ENCODE measurements at places on chromosomes 5 and 9.

- H3K36me3 ChIP-seq = no peaks in the 10 kb centered on the region
- no peak overlapping the region for H3K4me3 ChIP-seq
- no peak for DNase-seq
- H3K27me3 ChIP-seq = no peaks in the 10 kb centered on the region
- H3K27ac ChIP-seq = no peak overlapping the region
- no peaks in the 10 kb centered on the region for H3K4me1 ChIP-seq
Observed at GRCh38 chr5:92944903-92945604, 636.0 kb downstream of the NR2F1-AS1 start.

DNA sequence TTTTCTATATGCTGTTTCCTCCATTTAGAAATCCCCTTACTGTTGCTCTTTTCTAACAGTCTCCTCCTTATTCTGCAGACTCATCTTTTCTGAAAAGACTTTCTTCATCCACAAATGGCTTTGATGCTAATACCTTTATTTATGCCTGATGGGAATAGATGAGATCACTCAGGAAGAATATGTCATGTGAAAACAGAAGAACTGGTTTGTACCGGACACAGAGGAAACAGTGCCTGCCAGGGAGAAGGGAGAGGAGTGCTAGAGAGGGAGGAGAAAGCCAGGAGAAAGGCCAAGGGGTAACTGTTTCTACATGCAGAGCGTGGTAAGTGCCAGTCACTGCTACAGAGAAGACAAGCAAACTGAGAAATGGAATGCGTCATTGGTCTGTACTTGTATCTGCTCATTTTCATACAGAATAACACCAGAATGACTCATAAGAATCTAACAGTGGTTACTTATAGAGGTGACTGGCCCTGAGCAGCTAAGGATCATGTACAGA, 45.9 kb upstream of the PJA2 start:
- DNase-seq = peak; percentile 63
- H3K27me3 ChIP-seq = no peaks in the 10 kb centered on the region
- H3K27ac ChIP-seq = peak overlapping the region; percentile 50
- no peaks in the 10 kb centered on the region for H3K36me3 ChIP-seq

- H3K27me3 ChIP-seq = no peaks in the 10 kb centered on the region
- peak; percentile 74 for DNase-seq
- H3K4me1 ChIP-seq = peaks cover 16% of the 10 kb centered on the region
- peak within 1 kb of the TSS; percentile 38 for H3K27ac ChIP-seq
Observed at GRCh38 chr5:35230038-35230611, at the start of gene PRLR. Gene PRLR, minus strand, starts transcription at chr5:35230487. Its CDS starts 140,867 bp downstream, at chr5:35089620.

DNA sequence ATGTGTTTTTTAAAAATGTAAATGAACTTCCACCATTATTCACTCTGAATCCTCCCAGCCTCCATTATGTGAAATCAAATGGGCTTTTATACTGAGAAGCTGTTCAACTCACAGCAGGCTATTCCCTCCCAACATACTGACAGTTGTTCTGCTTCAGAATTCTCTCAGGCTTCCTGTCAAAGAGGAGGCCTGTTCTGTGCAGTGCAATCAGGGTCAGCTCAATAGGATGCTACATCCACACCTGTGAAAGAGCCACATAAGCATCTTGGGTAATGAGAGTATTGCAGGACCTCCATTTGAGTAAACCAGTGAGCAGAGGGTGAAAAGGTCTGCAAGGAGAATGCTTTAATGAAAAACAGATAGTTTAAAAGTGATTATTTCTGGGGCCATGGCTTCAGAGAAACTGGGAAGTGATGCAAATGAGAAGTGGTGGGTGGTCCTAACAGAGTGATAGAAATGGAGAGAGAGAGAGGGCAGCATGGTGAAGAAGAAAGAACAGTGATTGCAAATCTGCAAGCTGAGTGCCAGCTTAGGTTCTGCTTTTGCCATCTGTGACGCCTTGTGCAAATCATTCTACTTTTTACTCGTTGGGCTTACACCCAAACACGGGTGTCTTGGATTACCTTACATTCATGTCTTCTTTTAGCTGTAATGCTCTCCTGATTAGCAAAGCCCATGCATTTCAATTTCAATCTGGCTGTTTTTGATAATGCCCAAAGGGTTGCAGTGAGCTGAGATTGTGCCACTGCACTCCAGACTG, 202.5 kb upstream of the NMUR2 start:
- DNase-seq = no peak
- no peaks in the 10 kb centered on the region for H3K36me3 ChIP-seq
- H3K27me3 ChIP-seq = no peaks in the 10 kb centered on the region
- H3K4me3 ChIP-seq = no peak overlapping the region
- no peaks in the 10 kb centered on the region for H3K4me1 ChIP-seq

- no peaks in the 10 kb centered on the region for H3K27me3 ChIP-seq
- no peaks in the 10 kb centered on the region for H3K36me3 ChIP-seq
- no peak overlapping the region for H3K4me3 ChIP-seq
- H3K4me1 ChIP-seq = no peaks in the 10 kb centered on the region
- H3K27ac ChIP-seq = no peak overlapping the region
Observed at GRCh38 chr5:17287501-17288155, 70.2 kb downstream of the BASP1 start.

GRCh38 chr5:10734037-10734709, 26.9 kb downstream of the DAP start:
- H3K4me1 ChIP-seq = peaks cover 9% of the 10 kb centered on the region
- H3K27ac ChIP-seq = no peak overlapping the region
- no peaks in the 10 kb centered on the region for H3K27me3 ChIP-seq
- DNase-seq = no peak

GRCh38 chr5:41747708-41748107, 122.5 kb downstream of the OXCT1 start:
- no peaks in the 10 kb centered on the region for H3K4me1 ChIP-seq
- no peaks in the 10 kb centered on the region for H3K36me3 ChIP-seq
- no peak overlapping the region for H3K27ac ChIP-seq
- no peak for DNase-seq
- no peak overlapping the region for H3K4me3 ChIP-seq
- H3K27me3 ChIP-seq = no peaks in the 10 kb centered on the region

DNA sequence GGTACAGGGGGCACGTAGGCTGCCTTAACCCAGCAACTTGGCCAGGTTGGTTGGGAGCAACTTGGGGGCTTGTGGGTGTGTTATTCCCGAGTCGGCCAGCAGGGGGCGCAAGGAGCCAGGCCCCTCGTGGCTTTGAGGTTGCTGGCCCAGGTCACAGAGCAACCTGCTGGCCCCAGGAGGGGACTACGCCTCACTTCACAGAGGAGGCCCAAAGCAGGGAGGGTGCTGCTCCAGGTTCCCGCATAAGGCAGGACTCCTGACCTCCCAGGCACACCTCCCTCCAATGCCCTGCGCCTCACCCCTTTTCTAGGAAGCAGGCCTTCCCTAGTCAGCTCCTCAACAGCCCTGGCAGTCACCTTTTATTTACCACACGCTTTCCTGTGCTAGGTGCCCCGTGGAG, 18.1 kb downstream of the KYAT1 start:
- peak overlapping the region; percentile 2 for H3K27ac ChIP-seq
- peaks cover 21% of the 10 kb centered on the region for H3K4me1 ChIP-seq
- no peaks in the 10 kb centered on the region for H3K36me3 ChIP-seq
- H3K27me3 ChIP-seq = no peaks in the 10 kb centered on the region
- H3K4me3 ChIP-seq = no peak overlapping the region

GRCh38 chr5:180739271-180739670, 587 bp downstream of the OR2Y1 start:
- H3K4me1 ChIP-seq = no peaks in the 10 kb centered on the region

GRCh38 chr9:101601904-101602765, 7.4 kb upstream of the PPP3R2 start:
- no peak overlapping the region for H3K27ac ChIP-seq
- H3K4me3 ChIP-seq = no peak overlapping the region
- H3K4me1 ChIP-seq = no peaks in the 10 kb centered on the region
- DNase-seq = no peak
- no peaks in the 10 kb centered on the region for H3K36me3 ChIP-seq

GRCh38 chr9:134505032-134505431, 136.6 kb upstream of the COL5A1 start:
- DNase-seq = no peak
- H3K4me3 ChIP-seq = no peak overlapping the region
- H3K27me3 ChIP-seq = no peaks in the 10 kb centered on the region
- no peak overlapping the region for H3K27ac ChIP-seq
- no peaks in the 10 kb centered on the region for H3K4me1 ChIP-seq

GRCh38 chr5:111829701-111830100, 72.7 kb upstream of the NREP start:
- H3K36me3 ChIP-seq = no peaks in the 10 kb centered on the region
- H3K4me3 ChIP-seq = no peak overlapping the region
- no peaks in the 10 kb centered on the region for H3K4me1 ChIP-seq
- H3K27me3 ChIP-seq = no peaks in the 10 kb centered on the region
- DNase-seq = no peak

DNA sequence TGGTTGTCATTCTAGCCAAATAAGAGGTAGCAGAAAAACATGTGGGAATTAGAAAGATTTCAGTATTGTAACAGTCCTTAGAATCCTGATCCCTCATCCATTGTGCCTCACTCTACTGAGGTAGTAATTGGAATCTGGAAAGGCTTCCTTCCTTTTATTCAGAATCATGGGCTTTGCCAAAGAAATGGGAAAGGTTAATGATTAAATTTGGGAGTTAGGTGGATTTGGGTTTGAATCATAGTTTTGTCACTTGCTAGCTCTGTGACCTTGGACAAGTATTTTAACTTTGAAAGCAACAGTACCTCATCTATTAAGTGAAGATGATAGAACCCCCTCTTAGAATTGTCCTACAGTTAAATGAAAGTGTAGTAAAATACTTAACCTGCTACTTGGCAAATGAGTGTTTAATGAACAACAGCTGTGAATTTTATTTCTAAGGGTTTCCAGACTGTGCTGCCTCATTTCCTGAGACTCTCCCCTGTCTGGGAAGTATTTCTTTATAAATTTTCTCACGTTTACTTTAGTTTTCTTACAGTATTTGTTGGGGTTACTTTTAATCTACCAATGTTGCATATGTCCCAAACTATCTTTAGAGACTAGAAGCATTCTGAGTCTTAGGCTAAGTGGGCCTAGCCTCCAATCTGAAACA, 11.7 kb downstream of the SPDL1 start:
- H3K4me3 ChIP-seq = no peak overlapping the region
- no peaks in the 10 kb centered on the region for H3K27me3 ChIP-seq
- no peak overlapping the region for H3K27ac ChIP-seq

GRCh38 chr5:171570244-171570825, 150.9 kb downstream of the FGF18 start:
- H3K27me3 ChIP-seq = no peaks in the 10 kb centered on the region
- no peaks in the 10 kb centered on the region for H3K4me1 ChIP-seq
- no peak for DNase-seq

DNA sequence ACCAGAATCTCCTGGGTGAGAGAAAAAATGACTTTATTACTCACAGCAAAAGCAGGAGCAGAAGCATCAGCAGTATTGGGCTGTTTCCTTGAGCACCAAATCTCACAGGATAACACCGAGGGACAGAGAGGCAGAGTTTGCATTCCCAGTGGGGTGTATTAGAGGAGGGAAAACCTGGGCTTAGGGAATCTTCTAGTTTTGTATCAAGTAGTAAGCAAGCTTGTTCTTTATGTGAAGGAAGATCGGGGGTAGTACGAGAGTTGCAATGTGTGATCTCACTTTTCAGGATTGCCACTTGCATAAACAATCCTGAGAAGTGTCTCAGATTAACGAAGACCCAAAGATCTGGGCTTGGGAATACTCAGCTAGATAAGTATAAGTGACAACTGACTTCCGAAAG, 1163.0 kb downstream of the TAF11L14 start:
- no peak overlapping the region for H3K27ac ChIP-seq
- no peak for DNase-seq
- H3K36me3 ChIP-seq = no peaks in the 10 kb centered on the region
- no peaks in the 10 kb centered on the region for H3K4me1 ChIP-seq
- no peak overlapping the region for H3K4me3 ChIP-seq

- H3K27me3 ChIP-seq = no peaks in the 10 kb centered on the region
- no peaks in the 10 kb centered on the region for H3K36me3 ChIP-seq
- no peak for DNase-seq
- H3K4me3 ChIP-seq = no peak overlapping the region
Observed at GRCh38 chr9:21568484-21568883, 86.4 kb upstream of the IFNE start.

DNA sequence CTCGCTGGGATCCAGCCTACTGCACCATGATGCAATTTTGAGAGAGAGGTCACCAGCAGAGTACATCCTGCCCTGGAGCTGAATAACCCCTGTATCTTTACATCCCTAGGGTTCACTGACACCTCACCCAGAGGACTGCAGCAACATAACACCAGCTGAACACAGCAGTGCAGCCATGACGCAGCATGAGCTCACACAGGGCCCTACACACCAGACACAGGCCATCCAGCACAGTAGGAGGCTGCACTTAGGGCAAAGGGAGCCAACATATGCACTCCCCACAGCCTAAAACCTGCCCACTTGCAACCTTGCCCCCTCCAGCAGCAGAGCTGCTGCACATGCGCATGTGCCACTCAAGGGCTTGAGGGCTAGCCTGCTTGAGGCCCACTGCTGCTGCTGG, 157.3 kb upstream of the SMARCA2 start:
- no peaks in the 10 kb centered on the region for H3K27me3 ChIP-seq
- no peaks in the 10 kb centered on the region for H3K36me3 ChIP-seq
- DNase-seq = no peak
- H3K4me3 ChIP-seq = no peak overlapping the region

- no peak overlapping the region for H3K4me3 ChIP-seq
- no peaks in the 10 kb centered on the region for H3K4me1 ChIP-seq
- H3K36me3 ChIP-seq = no peaks in the 10 kb centered on the region
- no peak overlapping the region for H3K27ac ChIP-seq
Observed at GRCh38 chr9:6633378-6633777, 12.2 kb downstream of the GLDC start.

- no peaks in the 10 kb centered on the region for H3K4me1 ChIP-seq
- H3K4me3 ChIP-seq = no peak overlapping the region
- peaks cover 88% of the 10 kb centered on the region for H3K36me3 ChIP-seq
- no peak overlapping the region for H3K27ac ChIP-seq
Observed at GRCh38 chr5:150399524-150400211, 13.0 kb downstream of the CD74 start.

DNA sequence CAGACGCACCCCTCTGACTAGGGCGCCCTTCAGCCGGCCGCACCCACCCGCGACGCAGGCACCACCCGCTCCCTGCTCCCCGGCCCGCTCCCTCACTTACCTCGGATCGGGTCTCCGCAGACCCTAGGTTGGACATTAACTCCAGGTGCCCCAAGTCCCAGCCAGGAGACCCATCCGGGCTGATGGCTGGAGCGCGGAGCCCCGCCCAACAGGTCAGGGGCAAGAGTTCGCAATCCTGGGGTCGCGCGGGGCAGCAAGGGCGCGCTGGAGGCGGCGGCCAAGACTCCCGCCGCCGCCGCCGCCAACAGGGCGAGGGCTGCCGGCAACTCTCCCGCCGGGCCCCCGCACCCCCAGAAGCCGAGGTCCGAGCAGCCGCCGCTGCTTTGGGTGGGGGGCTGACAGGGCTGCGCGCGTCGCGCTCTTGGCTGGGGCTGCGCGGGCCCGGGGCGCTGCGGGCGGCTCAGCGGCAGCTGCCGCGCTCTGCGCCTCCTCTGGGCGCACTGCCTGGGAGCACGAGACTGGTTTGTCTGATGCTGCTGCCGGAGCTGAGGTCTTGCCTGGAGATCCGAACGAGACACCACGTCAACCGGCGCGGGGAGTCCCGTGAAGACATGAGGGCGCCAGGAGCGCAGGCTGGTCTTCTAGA, at the start of gene GDNF:
Gene GDNF, minus strand, starts transcription at position 635 of the 646 bp plus-strand sequence. CDS start 5,245 bp downstream, outside the sequence.
- peaks cover 37% of the 10 kb centered on the region for H3K4me1 ChIP-seq
- H3K4me3 ChIP-seq = peak within 1 kb of the TSS; percentile 46
- H3K27me3 ChIP-seq = peaks cover 93% of the 10 kb centered on the region
- H3K36me3 ChIP-seq = no peaks in the 10 kb centered on the region
